ENCODE measurements at places on chromosomes 12 and 14.

- DNase-seq = no peak
These were observed 1084.3 kb downstream of the TMEM121 start for GRCh38 chr14:106610691-106611090.

DNA sequence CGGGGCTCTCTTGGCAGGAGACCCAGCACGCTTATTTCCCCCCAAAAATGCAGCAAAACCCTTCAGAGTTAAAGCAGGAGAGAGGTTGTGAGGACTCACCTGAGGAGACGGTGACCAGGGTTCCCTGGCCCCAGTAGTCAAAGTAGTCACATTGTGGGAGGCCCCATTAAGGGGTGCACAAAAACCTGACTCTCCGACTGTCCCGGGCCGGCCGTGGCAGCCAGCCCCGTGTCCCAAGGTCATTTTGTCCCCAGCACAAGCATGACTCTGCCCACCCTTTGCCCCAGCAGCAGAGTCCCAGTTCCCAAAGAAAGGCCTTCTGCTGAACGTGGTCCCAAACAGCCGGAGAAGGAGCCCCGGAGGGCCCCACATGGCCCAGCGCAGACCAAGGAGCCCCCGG lies 337.7 kb downstream of the TMEM121 start:
- no peak for DNase-seq

DNA sequence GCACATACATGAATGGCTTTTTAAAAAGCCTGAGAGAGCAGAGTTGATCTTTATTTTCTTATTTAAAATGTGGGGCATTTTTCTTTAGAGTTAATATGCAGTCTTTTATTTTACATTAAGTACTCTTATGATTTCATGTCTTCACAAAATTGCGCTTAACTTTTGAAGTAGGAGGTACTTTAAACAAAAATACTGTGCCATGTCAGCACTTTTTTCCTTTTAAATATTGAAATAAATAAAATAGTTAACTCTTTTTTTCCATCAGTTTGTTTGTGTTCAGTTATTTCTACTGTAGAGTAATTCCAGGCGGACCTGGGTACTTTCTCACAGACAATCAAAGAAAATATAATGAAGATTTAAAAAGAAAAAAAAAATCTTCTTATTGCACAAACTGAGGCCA lies 231.7 kb downstream of the DPF3 start:
- no peak for DNase-seq

- DNase-seq = no peak
These were observed 118.8 kb downstream of the ST8SIA1 start for GRCh38 chr12:22215467-22216253.

DNA sequence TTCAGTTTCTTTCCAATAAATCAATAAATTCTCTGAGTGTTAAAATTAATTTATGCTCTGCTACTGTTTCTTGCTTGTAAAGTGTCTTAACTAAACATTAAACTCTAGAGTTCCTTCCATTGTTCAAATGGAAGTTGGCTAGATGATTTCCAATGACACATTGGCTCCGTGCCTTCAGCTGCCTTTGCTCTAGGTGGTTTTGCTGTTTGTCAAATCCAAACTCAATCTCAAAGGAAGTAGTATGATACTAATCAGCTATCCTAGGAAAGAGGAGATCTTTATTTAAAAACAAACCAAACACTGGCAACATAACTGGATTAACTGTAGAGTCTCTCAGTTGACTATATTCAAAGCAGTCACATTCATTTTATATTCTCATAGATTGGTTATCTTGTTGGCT lies 356.4 kb downstream of the FOXG1 start:
- no peak for DNase-seq

DNA sequence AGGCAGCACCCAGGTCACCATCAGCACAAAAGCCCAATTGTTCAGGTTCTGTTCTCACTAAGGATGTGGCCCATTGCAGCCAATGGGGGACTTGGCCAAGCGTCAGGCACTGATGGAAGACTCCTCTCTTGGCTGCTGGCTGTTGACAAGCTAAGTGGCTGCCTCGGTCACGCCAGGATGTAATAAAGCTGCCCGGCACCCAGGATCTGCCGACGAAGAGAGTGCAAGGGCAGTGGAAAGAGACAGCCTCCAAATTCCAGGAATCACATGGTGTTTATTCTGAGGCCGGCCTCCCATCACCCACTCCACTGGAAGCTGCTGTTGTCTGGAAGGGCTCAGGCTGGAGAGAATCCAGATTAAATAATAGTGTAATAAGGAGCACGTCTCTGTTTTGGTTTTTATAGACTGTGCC lies 451.8 kb upstream of the TBX3 start:
- no peak for DNase-seq

- DNase-seq = no peak
These were observed 12.6 kb upstream of the FAM222A start for GRCh38 chr12:109701064-109701463.

GRCh38 chr12:126248871-126249403 lies 1183.7 kb downstream of the AACS start:
- no peak for DNase-seq

DNA sequence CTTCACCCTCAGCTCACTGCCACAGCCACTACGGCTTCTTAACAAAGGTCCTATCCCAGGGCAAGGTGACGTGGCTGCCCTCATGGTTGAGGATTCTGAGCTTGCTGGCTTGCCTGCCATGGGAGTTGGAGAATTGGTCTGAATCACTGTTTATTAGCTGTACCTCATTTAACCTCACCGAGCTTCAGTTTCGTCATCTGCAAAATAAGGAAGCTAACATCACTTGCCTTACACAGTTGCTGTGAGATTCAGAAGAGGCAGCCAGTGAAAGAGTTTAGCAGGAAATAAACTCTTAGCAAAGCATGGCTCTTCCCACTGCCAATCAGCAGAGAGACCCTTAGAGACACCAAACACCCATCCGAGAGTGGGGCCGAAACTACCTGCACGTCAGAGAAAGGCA lies 90.1 kb upstream of the KCNA1 start:
- DNase-seq = no peak

DNA sequence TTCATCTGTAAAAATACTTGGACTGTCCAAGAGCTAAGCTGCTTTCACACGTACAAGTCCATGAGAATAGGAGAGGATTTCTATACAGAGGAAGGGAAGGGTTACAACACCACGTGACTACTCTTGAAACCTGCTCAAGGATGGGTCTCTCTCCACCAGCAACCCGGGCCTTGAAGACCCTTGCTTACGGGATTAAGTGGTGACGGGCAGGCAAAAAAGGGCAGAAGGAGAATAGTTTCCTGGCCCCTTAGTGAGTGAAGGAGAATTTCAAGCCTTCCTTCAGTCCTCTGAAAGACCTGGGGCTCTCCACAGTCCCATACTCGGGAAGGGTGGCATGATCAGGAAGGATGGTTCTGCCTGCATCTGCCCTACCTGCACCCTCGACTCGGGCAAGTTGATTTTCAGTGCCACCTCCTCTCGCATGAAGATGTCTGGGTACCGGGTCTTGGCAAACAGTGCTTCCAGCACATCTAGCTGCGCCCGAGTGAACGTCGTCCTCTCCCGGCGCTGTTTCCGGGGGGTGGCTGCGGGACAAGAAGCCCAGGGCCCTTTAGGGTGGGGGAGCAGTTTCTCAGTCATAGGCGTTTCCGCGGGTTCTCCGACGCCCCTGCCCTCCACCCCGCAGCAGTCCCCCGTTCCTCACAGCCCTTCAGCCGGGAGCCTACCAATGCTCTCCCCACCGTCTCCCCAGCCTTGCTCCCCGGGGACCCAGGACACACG lies 6.3 kb downstream of the OTX2 start:
- DNase-seq = no peak

GRCh38 chr12:113994051-113994450 lies 27.9 kb upstream of the RBM19 start:
- DNase-seq = no peak

GRCh38 chr12:80038062-80038560 lies 61.2 kb upstream of the OTOGL start:
- DNase-seq = no peak

GRCh38 chr12:116538076-116538591 lies 21.0 kb upstream of the MAP1LC3B2 start:
- DNase-seq = no peak

- no peak for DNase-seq
These were observed 20.9 kb downstream of the PDE6H start for GRCh38 chr12:14993537-14994266.

DNA sequence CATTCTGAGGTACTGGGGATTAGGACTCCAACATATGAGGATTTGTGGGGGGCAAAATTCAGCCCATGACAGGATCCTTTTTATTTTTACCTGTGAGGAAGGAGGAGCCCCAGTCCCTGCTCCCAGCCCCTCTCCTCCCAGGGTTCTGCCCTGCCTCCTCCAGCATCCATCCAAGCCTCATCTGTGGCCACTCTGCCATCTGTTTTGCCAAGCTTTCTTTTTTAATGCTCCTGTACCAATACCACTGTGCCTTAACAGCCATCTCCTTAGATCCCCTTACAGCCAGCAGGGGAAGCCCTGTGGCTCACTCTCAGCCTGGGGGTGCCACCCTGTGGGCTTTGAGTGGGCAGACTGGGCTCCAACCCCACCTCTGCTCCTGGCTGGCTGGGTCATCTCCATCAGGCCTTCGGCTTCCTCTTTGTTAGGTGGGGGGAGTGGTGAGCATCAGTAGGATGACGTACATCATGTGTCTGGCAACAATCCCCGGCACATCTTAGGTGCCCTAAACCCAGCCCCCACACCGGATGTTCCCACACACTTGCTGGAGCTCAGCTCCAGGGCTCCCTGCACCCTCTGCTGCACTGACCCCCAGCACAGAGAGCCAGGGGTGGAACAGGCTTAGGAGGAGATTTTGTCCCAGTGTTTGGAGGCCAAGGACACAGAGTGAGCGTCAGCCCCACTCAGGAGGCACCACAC lies 40.2 kb downstream of the CYP46A1 start:
- DNase-seq = no peak

DNA sequence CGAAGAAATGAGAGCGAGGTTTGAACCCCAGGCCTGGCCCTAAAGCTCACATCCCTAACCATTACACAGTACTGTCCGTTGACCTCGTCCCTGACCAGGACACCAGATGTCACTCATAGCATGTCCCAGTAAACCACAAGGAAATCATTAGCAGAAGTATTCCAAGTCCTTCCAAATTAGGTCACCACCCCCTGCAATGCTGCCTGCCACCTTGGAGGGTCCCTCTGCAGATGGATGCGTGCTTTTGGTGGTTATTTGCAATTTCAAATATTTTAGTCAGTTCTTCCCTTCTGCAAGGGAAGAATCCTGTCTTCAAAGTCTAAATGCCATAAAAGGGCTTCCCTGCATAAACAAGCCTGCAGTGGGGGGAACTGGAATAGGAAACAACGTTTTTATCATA lies 71.3 kb downstream of the CLMN start:
- DNase-seq = no peak

- peak; percentile 47 for DNase-seq
These were observed 25.0 kb downstream of the YAF2 start for GRCh38 chr12:42213023-42213422.

DNA sequence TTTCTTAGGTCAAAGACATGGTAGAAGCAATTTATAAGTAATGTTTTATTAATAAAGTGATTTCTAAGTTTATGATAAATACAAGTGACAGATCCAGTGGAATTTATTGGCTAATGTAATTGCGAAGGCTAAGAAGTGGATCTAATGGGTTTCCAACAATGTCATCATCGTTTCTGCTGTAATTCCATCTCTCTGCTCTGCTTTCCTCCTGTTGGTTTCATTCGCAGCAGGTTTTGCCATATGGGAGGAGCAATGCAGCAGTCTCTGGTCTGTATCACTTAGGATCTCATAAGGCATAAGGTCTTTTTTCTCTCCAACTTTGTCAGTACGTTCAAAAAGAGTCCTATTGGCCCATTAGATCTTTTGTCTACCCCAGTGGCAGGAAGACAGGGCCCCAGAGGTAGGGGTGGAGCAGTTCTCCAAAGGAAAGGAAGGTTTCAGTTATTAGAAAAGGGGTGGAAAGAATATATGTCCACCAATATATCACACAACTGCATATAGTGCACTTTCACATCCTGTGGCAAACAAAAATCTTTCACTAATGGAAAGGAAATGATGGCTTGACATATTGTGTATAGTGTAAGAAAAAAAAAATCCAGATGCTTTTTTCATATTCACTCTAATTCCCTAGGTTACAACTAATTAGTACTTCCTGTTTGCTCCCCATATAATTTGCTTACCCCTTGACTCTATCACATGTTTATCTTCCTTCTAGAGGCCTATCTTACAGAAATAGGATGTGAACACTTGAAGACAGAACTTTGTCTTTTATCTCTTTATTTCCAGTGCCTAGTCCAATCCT lies 451.3 kb downstream of the ZFP36L1 start:
- no peak for DNase-seq

DNA sequence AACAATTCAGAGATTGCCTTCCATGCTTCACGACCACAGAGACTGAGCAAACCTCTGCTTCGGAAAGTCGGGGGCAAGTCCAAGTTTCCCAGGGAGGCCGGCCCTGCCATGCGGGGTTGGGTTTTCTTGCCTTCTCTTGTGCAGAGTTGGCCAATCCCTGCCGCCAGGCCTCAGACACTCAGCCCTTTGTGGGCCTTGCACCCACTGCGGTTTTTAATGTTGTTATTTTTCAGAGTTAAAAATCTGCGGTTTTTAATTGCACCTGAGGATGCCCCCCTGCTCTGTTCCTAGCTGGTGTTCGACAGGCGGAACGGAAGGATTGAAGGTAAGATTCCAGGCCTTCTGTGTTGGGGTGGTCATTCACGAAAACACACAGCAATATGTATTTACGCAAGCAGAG lies 108.7 kb downstream of the CALM1 start:
- DNase-seq = no peak

DNA sequence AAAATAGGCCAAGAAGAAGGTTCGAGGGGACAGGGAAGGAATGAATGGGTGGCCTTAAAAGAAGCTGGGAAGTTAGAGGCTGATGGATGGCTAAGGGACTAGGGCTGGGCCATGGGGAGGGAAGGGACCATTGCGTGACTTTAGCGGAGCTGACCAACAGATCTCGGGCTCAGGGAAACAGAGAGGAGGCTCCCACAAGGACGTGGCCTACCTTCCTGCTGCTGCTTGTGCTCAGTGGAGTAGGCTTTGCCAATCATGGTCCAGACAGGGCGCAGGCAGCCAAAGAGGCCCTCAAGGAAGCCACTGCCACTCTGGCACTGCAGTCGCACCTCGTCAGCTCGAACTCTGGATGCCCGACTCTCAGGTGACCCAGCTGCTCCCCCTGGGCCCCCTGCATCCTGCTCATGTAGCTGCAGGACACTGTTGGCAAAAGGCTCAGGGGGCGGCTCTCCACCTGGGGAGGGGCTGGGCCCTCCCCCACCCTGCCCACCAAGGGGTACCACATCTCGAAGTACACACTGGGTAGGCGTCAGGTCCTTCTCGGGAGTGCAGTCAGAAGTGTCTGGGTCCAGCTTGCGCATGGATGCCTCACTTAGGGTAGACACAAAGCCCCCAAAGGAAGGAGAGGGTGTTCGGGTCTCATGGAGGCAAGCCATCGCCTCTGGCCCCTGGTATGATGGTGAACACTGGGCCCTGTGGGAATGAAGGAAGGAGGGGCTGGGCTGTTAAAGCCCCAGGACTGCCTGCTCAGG lies 12.3 kb downstream of the MAP3K12 start:
- no peak for DNase-seq

GRCh38 chr14:34336501-34336900 lies 125.5 kb downstream of the SPTSSA start:
- no peak for DNase-seq

GRCh38 chr14:90619911-90620310 lies 196.3 kb downstream of the TTC7B start:
- DNase-seq = no peak

- DNase-seq = peak; percentile 71
These were observed 1.1 kb downstream of the DCTN2 start for GRCh38 chr12:57545809-57546437.
